ENCODE measurements at places on chromosomes 2 and 18. TPM values are rescaled to one million over a fixed set of nuclear protein-coding genes. Genes with fewer than 3 reads are reported as not detected.

- DNase-seq, result no peak
These were observed 73.5 kb downstream of the COLEC12 start for GRCh38 chr18:427005-427404.

DNA sequence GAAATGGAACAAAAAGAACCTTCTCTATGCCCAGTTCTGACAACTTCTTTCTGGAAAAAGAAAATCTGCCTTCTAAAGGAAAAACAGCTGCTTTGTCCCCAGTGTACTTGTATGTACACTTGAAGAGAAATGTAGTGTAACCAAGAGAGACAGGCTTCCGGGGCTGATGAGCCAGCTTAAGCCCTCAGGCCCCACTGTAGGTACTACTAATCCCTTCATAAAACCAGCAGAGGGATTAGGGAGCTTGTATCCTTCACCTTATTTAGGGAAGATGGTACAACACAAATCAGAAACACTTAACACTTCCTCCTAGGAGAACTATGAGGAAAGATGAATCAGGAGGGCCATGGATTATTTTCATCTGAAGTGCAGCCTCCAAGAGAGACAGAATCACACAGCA lies 18.8 kb upstream of the SUCLG1 start:
- no peak for DNase-seq

- no peak for DNase-seq
These were observed 22.5 kb downstream of the TXNL1 start for GRCh38 chr18:56615738-56616520.

DNA sequence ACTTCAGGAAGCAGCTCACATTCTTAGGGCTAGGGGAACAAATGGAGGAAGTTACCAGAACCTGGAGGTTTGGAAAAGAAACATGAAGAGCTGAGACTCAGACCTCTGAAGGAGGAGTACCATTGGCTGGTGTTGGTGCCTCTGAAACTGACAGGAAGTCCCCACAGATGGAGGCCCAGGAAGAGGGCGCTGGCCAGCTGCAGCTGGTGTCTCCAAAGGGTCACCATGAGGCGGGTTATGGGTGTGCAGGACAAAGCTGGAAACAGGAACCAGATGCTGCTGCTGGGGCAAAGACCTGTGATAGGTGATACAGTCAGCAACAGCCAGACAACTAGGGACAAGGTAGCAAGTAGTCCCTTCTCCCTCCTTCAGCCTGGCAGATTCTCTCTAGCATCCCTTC lies 136.5 kb upstream of the SERPINE2 start:
- DNase-seq, result no peak

DNA sequence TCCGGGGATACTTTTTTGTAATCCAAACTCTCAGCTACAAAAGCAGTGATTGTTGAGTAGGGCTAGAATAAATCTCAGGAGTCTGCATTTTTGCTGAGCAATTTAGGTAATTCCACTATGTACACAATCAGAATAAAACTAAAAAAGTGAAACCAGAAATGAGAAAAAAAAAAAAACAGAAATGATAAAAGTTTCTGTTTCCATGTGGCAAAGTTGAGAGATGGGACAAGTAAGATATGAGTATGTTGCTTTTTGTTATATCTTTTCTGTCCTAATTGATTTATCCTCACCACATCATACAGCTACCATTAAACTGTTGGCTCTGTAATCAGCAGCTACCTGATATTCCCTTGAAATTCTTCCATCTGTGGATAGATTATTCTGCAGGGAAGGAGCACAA lies 92.7 kb downstream of the VWC2L start:
- no peak for DNase-seq

GRCh38 chr18:41155910-41156851 lies 798.9 kb upstream of the PIK3C3 start:
- no peak for DNase-seq

- DNase-seq, result no peak
These were observed 101.6 kb downstream of the INO80D start for GRCh38 chr2:205984381-205984780.

- DNase-seq, result no peak
These were observed 192.0 kb downstream of the ALK start for GRCh38 chr2:29729401-29729800.

ARHGAP28 gene
- total RNA-seq, result not detected

UGT1A5 gene
- total RNA-seq, result 91.2 TPM

TMEM37 gene
- 1.2 TPM for total RNA-seq
